Esophagus squamous epithelium (tissue), 5 donors: ENCODE measurements at places on chromosomes 3 and 15. TPM values are rescaled to one million over a fixed set of nuclear protein-coding genes. Genes with fewer than 3 reads are reported as not detected.

The ITIH3 gene
- total RNA-seq, result 3.7 TPM

The ENTPD3 gene
- total RNA-seq, result 9.6 TPM

The IL5RA gene
- total RNA-seq, result not detected

The LRRC15 gene
- total RNA-seq, result not detected

The LTF gene
- 1.9 TPM for total RNA-seq

The CYP1A2 gene
- not detected for total RNA-seq
